ENCODE measurements at places on chromosomes 5 and 9. TPM values are rescaled to one million over a fixed set of nuclear protein-coding genes. Genes with fewer than 3 reads are reported as not detected.

The DMGDH gene
- total RNA-seq: 1.6 TPM

The CDH6 gene
- total RNA-seq: 10.7 TPM

The PLPP7 gene
- 9.5 TPM for total RNA-seq

DNA sequence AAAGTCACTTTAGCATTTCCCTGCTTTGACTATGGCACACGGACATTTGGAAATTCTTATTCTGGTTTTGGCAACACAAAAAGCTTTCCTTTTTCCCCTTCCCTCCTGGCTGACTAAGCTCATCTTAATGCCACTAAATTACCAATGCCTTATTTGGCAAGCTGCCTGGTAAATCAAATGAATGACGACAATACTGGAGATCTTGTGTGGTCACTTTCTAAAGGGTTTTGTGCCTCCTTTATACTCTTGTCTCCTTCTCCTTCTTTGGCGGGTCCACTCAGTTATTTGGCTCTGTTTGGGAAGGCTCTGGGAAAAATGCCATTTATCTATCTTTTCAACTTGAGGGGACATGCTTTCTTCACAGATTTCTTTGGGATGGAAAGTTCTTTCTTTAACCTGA lies 34.9 kb downstream of the SH3GL2 start:
- no peak overlapping the region for H3K4me3 ChIP-seq
- no peak overlapping the region for H3K27ac ChIP-seq
- H3K4me1 ChIP-seq: no peaks in the 10 kb centered on the region
- no peak for DNase-seq
- no peaks in the 10 kb centered on the region for H3K36me3 ChIP-seq

DNA sequence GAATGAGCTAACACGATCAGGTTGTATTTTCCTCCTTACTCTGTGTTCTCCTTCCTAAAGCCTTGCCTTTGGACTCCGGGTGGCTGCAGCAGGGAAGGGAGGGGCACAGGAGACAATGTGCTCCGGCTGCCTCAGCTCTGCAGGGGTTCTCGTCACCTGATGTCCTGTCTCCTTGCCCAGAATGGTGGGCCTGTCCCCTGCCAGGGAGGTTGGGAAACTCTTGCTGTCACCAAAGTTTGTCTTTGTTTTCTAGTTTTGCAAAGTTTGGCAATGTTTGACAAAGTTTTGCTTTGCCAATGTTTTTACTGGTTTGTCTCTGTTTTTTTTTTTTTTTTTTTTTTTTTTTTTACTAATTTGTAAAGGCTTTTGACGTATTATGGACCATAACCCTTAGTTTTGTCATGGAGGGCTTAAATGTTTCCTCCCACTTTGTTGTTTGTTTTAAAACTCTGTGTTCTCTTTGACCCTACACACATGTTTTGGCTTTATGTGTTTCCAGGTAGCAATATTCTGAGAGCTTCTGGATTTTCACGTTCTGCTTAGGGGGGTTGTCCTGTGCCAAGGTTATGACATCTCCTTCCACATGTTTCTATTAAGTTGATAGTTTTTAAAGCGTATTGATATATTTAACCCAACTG lies 49.3 kb downstream of the GADD45G start:
- no peak for DNase-seq
- no peaks in the 10 kb centered on the region for H3K36me3 ChIP-seq
- H3K27ac ChIP-seq: no peak overlapping the region
- H3K27me3 ChIP-seq: no peaks in the 10 kb centered on the region
- H3K4me3 ChIP-seq: no peak overlapping the region

DNA sequence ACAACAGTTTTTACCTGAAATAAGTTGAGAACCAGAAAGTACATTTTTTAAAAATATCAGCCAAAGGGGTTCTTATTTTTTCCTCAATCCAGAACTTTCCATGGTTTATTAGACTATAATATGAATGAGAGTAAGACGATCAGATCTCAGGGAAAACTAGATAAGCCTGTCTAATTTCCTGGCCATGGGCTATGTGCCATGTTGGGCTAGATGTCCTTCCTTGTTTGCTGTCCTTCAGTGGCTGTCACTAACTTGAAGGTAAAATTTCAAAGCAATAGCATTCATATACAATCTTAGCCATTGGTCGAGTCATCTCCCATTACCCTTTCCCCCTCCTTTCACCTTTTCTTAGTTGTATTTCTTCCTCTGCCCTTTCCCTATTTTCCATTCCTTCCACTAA lies 179.5 kb upstream of the PPP1R2B start:
- H3K27me3 ChIP-seq: no peaks in the 10 kb centered on the region
- H3K4me1 ChIP-seq: no peaks in the 10 kb centered on the region
- no peaks in the 10 kb centered on the region for H3K36me3 ChIP-seq
- no peak for DNase-seq

Measured in aorta (tissue), 5 donors.